ENCODE measurements at places on chromosomes 13 and 19.

- peak; percentile 54 for DNase-seq
These were observed 19.1 kb downstream of the ELL start for GRCh38 chr19:18502638-18503294.

- no peak for DNase-seq
These were observed 149.0 kb upstream of the ZNF536 start for GRCh38 chr19:30222992-30223865.

- peak; percentile 39 for DNase-seq
These were observed 33.4 kb downstream of the STARD13 start for GRCh38 chr13:33252135-33252534.

- no peak for DNase-seq
These were observed 23.9 kb downstream of the ZDHHC20 start for GRCh38 chr13:21435231-21435630.

GRCh38 chr19:34402074-34402600 is 2.1 kb upstream of the PDCD2L start:
- DNase-seq, result no peak

DNA sequence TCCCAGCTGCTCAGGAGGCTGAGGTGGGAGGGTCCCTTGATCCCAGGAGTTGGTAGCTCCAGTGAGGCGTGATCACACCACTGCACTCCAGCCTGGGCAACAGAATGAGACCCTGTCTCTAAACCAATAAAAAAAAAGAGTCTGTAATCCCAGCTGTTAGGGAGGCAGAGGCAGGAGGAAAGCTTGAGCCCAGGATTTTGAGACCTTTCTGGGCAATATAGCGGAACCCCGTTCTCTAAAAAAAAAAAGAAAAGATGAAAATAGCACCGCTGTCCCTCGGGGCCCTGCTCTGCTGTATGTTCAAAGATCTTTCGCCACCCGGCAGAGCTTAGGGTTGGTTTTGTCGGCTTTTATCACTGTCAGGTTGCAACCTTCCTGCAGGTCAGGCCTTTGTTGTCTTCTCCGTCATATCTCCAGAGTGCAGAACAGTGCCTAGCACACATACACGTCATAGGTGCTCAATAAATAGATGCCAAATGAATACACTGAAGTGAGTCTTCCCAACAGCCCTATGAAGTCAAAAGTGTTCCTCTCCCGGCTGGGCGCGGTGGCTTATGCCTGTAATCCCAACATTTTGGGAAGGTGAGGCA is 13.4 kb upstream of the BCAM start:
- DNase-seq, result no peak

GRCh38 chr19:29380581-29380980 is 145.2 kb upstream of the VSTM2B start:
- DNase-seq, result peak; percentile 3

DNA sequence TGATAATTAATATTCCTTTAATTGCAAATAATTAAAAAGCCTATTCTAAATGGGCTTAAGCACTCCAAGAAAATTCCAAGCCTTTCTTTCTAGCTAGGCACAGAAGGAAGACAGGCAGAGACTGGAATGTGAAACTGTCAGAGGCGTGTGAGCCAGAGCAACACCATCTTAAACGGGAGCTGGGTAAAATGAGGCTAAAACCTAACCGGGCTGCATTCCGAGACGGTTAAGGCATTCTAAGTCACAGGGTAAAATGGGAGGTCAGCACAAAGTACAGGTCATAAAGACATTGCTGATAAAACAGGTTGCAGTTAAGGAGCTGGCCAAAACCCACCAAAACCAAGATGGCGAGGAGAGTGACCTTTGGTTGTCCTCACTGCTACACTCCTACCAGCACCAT is 300.4 kb downstream of the SLITRK6 start:
- DNase-seq, result no peak

DNA sequence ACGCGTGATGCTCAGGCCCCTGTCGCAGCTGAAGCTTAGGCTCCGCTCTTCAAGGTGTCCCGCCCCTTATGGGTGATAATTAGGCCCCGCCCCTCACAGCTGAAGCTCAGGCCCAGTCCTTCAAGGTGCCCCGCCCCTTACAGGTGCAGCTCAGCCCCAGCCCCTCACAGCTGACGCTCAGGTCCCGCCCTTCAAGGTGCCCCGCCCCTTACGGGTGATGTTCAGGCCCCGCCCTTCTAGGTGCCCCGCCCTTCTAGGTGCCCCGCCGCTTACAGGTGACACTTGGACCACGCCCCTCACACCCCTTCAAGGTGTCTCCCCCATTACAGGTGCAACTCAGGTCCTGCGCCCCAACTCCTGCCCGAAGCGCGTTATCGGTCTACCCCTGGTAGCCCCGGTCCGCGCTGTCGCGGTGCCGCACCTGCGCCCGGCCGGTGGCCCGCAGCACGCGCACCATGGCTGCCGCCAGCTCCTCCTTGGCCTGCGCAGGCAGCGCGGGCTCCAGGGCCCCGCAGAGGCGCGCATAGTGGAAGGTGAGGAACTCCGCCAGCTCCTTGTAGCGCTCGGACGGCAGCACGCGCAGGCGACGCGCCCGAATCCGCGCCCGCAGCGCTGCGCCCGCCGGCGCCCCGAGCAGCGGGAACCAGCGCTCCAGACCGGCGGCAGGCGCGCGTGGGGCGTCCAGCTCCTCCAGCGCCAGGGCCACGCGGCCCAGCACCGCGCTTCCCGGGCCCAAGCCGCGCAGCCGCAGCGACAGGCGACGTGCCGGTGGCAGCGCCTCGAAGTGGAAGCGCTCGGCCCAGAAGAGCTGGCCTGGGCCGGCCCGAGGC is 7.3 kb downstream of the RASAL3 start:
- no peak for DNase-seq

GRCh38 chr13:95226476-95226875 is 74.8 kb downstream of the ABCC4 start:
- no peak for DNase-seq

DNA sequence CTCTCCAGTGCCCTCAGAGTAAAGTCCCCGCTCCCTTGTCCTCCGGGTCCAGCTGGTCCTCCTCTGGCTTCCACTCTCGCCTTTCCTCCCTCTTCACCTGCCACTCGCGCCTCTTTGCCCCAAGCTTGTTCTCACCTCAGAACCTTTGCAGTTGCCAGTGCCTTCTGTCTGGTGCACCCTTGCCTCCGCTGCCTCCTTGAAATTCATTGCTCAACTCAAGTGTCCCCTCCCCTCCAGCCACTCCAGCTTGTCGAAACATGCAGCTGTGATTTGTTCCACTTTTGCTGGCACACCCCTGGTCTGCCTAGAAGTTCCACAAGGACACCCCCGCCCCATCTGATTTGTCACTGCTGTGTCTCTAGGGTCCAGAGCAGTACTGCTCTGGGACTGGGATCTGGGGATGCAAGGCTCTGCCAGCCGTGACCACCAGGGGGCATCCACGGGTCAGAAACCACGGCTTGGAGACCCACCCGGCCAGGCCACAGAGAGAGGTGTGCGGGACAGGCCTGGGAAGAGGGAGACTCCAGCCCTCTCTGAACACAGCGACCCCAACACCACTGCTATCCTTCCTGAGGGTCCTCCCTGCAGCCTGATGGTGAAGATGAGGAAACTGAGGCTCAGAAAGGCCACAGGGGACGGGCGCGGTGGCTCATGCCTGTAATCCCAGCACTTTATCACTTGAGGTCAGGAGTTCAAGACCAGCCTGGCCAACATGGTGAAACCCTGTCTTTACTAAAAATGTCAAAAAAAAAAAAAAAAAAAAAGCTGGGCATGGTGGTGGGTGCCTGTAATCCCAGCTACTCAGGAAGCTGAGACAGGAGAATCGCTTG is 49.9 kb downstream of the AP1M1 start:
- peak; percentile 92 for DNase-seq

- DNase-seq, result no peak
These were observed 34.6 kb upstream of the SLC10A2 start for GRCh38 chr13:103100830-103101229.

- no peak for DNase-seq
These were observed 2.2 kb downstream of the MRPL4 start for GRCh38 chr19:10254244-10254643.

GRCh38 chr13:67134417-67135129 is 95.6 kb downstream of the PCDH9 start:
- no peak for DNase-seq

- DNase-seq, result no peak
These were observed 16.2 kb downstream of the PCID2 start for GRCh38 chr13:113192279-113192678.

GRCh38 chr13:50686551-50686950 is 156.9 kb downstream of the DLEU7 start:
- DNase-seq, result no peak

DNA sequence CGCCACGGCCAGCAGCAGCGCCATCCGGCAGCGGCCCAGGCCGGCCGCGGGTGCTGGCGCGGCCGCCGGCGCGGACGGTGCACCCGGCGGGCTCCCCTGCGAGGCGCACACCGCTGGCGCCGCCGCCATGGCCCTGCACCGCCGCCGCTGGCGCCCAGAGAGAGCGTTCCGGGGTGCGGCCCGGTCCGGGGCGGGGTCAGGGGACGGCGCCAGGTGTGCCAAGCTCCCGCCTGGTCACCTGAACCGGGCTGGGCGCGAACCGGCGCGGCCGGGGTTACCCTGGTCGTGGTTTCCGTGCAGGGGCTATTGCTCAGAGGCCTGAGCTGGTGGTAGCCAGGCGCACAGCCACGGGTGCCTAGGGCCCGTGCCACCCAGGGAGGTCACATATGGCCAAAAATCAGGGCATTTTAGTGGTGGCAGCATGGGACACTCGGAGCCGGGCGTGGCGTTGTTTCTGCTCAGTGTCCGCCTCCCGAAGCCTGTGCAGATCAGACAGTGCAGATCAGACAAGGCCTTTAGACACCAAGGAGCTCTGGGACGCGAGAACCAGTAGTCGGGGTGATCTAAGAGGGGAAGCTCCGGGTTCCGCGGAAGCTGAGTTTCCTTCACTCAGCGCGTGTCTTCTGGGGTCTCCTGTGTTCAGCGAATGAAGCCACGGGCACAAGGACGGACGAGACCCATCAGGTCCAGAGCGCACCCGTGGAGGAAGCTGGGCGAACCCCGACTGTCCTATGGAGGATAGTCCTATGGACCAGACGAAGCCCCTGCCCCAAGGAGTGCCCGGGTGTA is at the start of gene TMEM238:
TSS of gene TMEM238 (minus strand) at position 162 of the 789 bp plus-strand sequence. CDS start at position 129, 33 bp downstream.
- DNase-seq, result no peak

GRCh38 chr13:79404985-79405384 is 1.1 kb downstream of the RBM26 start:
- peak; percentile 19 for DNase-seq

GRCh38 chr19:43575955-43576878 is 616 bp downstream of the PINLYP start:
- no peak for DNase-seq

- no peak for DNase-seq
These were observed 42.1 kb downstream of the FOXO1 start for GRCh38 chr13:40624383-40624782.

- no peak for DNase-seq
These were observed 11.0 kb upstream of the SERPINE3 start for GRCh38 chr13:51328488-51328887.

DNA sequence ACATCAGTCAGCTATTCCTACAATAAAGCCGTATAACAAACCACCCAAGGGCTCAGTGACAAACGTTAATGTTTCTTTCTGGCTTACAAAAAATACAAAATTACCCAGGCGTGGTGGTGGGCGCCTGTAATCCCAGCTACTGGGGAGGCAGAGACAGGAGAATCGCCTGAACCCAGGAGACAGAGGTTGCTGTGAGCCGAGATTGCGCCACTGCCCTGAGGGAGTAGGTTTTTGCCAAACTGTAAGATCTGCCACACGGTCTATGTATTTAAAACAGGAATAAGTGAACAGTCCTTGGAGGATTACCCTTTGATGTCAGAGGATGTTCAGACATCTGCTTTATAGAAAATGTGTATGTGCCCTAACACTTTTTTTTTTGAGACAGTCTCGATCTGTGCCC is 105.8 kb downstream of the DPF1 start:
- no peak for DNase-seq

DNA sequence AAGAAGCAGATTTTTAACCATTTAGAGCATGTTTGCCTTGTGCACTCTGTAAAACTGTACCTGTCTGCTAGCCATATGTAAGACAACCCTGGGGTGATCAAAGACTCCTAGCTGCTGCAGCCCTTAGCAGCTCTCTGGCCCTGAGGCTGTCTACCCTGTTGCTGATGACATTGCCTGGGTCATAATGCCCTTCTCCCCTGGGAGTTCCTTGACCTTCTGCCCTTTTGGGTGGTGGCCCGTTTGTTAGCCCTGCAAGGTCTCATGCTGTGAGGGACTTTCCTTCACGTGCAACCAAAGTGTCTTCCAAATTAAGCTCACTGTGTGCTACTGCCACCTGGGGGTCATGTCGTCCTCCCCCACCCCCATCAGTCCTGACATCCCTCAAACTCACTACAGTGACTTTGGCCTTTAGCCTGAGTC is 7.4 kb downstream of the GPC6 start:
- DNase-seq, result no peak
